ENCODE measurements at places on chromosomes 13 and 19.
A peak's percentile ranks its signal among the peaks of the same experiment; 100 is the strongest.

DNA sequence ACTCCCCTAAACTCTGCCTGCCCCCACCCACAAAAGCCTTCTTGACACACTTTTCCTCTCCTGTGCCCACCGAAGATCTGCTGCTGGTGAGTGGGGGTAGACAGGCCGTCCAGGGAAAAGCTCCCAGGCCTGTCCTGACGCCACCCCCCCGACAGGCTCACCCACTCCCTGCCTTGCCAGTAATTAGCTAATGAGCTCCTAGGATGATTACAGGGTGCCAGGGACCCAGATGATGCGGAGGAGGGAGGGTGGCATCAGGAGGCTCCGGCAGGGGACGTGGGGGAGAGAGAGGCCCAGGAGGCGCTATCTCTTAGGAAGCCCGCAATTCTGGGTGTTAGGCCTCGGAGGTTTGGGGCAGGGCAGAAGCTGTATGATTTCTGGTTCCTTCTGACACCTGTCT, 27.0 kb downstream of the MARK4 start:
- no peak for DNase-seq

DNA sequence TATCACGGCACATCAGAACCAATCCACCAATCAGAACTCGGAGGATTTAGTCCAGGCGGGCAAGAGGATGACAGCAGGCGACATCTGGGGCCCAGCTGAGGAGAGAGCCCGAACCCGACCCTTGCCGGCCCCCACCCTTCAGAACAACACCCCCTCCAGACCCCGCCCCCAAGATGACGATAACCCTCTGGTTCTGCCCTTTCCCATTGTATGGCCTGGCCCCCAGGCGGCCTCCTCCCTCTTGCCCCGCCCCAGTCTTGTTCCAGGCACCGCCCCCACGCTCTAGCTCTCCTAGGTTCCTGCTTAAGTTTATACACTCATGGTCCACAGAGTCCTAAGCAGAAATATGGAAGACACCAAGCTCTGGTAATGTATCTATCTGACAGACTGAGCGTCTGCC, 2.8 kb upstream of the ZNF83 start:
- DNase-seq = no peak

GRCh38 chr13:30985637-30986205, 53.3 kb downstream of the TEX26 start:
- no peak for DNase-seq

GRCh38 chr13:43783820-43784219, 3.0 kb downstream of the ENOX1 start:
- no peak for DNase-seq

GRCh38 chr19:40831502-40832430, 18.5 kb downstream of the CYP2A6 start:
- no peak for DNase-seq

DNA sequence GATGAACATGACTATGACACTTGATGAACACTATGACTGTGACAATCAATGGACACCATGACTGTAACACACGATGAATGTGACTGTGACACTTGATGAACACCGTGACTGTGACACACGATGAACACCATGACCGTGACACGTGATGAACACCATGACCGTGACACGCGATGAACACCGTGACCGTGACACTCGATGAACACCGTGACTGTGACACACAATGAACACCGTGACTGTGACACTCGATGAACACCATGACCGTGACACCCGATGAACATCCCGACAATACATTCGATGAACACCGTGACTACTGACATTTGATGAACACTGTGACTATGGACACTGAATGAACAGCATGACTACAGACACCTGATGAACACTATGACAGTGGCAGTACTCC, 30.9 kb downstream of the ZFR2 start:
- DNase-seq = no peak

- DNase-seq = no peak
These were observed 71.9 kb upstream of the KLF12 start for GRCh38 chr13:74206061-74206561.

DNA sequence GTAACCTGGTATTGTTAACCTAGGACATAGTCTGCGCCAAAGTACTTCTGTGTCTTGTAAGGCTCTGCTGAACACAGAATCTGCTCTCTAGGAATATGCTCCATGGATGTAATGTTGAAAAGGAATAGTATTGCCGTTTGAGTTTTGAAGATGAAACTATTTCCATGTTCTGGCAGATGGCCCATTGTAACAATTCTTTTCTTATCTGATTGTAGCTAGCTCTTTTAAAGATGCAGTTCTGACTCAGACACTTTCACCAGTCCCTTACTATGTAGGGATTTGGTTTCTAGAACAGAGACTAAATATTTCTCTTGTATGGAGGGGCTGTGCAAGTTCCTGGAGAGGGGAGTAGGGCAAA, 185.6 kb downstream of the MTUS2 start:
- DNase-seq = no peak

DNA sequence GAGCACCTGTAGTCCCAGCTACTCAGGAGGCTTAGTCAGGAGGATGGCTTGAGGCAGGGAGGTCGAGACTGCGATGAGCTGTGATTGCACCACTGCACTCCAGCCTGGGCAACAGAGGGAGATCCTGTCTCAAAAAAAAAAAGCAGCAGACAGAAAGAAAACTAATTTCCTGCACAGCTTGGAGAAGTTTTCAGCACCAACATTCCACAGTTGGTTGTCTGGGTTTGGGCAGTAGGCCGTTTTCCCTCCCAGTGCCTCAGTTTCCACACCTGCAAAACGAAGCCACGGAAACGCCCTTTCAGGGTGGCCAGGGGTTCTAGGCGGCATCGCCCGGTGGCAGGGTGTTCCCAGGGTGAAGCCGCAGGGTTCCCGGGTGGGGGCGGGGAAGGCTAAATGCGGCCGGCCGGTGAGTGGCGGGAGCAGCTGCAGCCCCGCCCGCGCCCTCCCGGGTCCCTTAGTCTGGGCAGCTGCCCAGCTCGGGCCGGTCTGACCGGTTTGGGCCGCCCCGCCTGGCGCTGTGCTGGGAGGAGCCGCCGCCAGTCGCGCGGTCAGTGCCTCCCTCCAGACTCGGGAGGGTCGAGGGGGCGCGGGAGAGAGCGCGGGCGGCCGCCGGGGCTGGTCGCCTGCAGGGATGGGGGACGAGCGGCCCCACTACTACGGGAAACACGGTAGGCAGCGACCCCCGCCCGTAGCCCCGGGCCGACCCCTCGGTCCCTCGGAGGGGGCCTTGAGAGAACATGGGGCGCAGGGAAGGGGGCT, at the start of gene SLC44A2:
TSS of gene SLC44A2 (plus strand) at position 551 of the 759 bp plus-strand sequence. CDS start at position 632, 81 bp downstream.
- DNase-seq = peak; percentile 69

- DNase-seq = no peak
These were observed 6.4 kb downstream of the IRS2 start for GRCh38 chr13:109779876-109780510.

DNA sequence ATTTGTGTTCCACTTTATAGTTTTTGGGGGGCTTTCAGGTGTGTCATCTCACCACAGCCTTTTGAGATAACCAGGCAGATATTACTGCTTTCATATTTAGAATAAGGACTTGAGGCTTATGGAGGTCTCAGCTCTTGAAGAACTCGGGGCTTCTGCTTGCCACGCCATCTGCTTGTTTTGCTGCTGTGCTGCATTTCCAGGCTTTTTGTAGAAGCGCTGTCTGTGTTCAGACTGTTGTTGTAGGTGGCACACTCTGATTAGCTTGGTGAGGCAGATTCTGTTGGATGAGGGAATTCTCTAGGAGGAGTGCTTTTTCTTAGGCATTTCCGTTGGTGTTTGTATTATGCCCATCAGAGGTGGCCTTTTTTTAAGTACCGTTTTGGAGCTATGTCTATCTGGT, 57.2 kb downstream of the WASF3 start:
- DNase-seq = no peak

DNA sequence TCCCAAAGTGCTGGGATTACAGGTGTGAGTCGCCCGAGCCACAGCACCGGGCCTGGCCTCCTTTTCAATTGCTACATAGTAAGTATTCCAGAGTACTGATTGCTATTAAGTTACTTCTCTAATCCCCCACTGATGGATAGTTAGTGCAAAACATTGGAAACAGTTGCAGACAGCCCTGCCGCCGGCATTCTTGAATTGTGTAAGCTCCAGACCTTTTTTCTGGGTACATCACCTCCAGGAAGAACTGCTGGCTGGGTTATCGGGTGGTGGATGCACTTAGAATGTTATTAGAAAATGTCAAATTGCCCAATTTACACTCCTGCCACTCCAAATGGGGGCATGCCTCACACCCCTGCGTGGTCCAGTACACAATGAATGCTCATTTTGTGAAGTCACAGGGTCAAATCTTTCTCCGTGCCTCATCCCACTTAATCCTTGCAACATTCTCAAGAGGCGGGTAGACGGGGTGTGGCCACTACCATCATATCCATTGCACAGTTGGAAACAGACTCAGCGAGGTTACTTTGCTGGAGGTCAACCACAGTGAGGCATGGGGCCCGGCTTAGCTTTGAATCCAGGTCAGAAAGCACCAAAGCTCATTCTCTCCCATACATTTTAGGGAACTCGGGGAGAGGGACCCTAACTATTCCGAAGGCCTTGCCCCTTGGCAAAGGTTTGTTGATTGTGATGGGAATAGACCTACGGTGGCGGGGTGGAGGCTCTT, 1.0 kb upstream of the KDM4B start:
- no peak for DNase-seq

DNA sequence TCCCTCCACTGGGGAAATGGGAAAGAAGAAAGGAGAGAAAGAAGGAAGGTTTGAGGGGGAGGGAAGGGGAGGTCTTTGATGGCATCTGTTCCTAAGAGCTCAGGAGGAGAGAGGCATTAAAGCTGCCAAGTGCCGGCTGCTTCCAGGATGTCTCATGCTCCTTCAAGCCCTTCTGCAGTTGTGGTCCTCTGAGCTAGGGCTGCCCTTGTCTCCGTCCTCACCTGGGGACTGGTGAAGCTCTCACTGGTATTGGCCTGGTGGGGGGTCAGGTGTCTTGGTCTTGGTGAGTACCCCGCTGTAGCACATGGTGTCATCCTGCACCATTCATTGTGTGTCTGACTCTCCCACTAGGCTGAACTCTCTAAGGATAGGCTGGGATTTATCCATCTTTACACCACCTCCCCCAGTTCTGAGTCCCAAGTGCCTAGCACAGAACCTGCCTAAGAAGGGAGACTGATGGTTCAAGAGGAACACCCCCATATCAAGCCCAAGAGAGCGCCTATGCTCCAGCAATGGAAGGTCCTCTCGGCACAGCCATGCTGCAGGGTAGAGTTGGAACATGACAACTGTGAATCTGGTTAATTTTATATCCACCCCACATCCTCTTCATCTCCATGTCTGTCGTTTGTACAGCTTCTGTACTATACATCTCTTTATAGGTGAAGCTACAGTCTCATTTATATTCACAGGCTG, 83.7 kb downstream of the AKAP11 start:
- no peak for DNase-seq

GRCh38 chr13:94479616-94480015, at the start of gene DCT:
Gene DCT (minus strand): TSS chr13:94479682. CDS start chr13:94479255, 427 bp downstream.
- no peak for DNase-seq

DNA sequence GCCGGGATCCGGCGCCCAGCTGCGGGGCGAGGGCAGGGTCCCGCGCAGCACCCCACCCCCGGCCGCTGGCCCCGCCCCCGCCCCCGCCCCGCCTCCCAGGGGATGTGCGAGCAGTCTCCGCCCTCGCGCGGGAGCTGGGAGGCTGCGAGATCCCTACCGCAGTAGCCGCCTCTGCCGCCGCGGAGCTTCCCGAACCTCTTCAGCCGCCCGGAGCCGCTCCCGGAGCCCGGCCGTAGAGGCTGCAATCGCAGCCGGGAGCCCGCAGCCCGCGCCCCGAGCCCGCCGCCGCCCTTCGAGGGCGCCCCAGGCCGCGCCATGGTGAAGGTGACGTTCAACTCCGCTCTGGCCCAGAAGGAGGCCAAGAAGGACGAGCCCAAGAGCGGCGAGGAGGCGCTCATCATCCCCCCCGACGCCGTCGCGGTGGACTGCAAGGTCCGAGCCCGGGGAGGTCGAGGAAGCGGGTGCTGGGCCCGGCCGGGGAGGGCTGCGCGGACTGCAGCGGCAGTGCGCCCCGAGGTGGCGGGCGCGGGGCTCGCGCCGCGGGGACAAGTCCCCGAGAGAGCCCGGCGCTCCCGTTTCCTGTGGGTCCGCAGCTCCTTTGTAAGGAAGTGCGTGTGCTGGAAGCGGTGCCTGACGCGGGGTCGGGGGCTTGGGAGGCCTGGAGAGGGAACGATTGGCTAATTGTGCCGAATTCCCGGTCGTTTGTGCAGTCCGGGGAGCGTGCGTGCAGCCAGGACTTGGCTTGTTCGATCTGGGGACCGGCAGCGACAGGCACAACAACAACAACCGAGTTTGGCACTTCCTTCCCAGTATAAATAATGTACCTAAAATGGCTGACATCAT, at the start of gene ITM2B:
TSS of gene ITM2B (plus strand) at position 161 of the 843 bp plus-strand sequence. CDS start at position 316, 155 bp downstream.
- no peak for DNase-seq

- no peak for DNase-seq
These were observed 85.7 kb downstream of the SHISA2 start for GRCh38 chr13:25966086-25966485.

DNA sequence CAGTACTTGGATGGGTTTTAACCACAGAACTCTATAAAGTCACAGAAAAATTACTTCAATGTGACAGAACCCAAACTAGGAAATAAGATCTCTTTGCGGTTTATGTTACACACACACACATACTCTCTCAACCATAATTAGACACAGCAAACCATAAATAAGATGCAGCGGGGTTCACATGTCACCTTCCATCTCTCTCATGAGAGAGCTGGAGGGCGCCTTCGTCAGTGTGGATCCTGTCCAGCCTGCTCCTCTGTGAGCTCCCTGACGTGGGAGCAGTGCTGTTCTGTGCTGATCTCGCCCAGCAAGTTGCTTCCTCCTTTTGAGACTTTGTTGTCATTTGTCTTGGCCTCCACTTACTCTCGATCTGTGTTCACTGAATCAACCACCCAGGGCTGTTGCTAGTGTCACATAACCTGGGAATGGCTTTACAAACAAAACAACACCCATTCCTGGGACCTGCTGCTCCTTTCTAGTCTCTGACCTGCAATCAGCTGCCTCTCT, 204.9 kb upstream of the KL start:
- no peak for DNase-seq

- no peak for DNase-seq
These were observed 133.2 kb downstream of the STARD13 start for GRCh38 chr13:33152389-33152788.

DNA sequence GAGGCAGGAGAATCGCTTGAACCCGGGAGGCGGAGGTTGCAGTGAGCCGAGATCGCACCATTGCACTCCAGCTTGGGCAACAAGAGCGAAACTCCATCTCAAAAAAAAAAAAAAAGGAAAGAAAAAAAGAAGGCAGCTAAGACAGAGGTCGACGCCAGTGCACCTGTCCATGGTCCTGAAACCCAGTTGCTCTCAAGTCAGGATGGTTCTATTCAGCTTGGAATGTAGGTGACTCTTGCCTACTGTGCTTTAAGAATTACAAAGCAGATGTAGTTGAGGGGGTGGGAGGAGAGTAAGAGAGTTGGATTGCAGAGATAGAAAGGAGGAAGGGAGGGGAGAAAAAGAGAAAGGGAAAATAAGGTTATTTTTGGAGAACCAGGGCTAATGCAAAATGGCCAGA, 18.7 kb downstream of the CACNG7 start:
- DNase-seq = no peak

DNA sequence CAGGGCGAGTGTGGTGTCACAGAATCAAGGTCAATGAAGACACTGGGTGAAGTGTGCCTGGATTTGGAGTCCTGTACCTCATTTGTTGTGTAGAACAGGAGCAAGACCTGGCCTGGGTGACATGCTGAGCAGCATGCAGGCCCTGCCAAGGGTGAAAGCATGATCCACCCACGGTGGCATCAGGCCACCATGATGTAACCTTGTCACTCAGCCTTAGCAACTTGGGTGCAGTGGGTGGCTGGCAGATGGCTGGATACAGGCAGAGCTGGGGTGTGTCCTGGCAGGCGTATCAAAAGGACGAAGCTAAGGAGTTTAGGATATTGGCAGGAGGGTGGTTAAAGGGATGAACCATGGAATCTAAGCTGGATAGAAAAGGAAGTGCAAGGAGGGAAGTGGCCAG, 10.3 kb downstream of the THSD1 start:
- no peak for DNase-seq
